AG04450 (cell line): ENCODE measurements at places on chromosomes 11 and 22. TPM values are rescaled to one million over a fixed set of nuclear protein-coding genes. Genes with fewer than 3 reads are reported as not detected.

Gene OR2AG2
- 0.11 and 0.19 TPM in 2 replicates for polyA plus RNA-seq

Gene THRSP
- not detected in 2 replicates for polyA plus RNA-seq

Gene C11orf52
- polyA plus RNA-seq = 0.38 and 0.61 TPM in 2 replicates

Gene USH1C
- not detected in 2 replicates for polyA plus RNA-seq

- no peak for DNase-seq
Measured at GRCh38 chr11:69691463-69691862, 12.4 kb downstream of the FGF19 start.

GRCh38 chr11:81707881-81708280 is 1025.8 kb downstream of the FAM181B start:
- DNase-seq = no peak

DNA sequence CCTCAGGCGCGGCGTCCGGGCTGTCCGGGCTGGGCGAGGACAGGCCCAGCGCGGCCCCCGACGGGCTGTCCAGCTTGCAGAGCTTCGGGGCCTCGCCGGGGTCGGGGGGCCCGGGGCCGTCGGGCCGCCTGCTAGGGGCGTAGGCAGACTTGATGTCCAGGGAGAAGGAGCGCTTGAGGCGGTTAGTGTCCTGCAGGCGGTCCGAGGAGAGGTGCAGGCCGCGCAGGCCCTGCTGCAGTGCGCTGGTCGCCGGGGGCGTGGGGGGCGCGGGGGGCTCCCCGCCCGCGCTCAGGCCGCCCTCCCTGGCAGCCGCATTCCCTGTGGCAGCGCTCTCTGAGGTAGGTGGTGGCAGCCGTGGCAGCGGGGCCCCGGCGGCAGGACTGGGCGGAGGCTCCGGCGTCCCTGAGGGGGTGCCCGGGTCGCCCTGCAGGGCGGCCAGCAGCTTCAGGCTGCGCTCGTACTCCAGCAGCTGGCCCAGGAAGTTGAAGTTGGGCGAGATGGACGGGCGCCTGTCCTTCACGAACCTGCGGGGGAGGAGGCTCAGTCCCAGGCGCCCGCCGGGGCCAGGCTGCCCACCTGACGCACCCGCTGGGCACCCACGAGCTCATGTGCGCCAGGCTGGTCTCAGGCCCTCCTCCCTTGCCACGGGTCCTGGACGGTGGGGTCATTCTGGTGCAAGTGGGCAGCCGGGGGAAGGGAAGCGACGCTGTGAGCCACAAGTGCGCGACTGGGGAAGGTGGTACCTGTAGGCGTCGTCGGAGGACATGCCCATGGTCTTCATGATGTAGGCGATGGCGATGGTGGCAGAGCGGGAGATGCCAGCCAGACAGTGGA is 14.8 kb downstream of the DUSP8 start:
- DNase-seq = no peak

DNA sequence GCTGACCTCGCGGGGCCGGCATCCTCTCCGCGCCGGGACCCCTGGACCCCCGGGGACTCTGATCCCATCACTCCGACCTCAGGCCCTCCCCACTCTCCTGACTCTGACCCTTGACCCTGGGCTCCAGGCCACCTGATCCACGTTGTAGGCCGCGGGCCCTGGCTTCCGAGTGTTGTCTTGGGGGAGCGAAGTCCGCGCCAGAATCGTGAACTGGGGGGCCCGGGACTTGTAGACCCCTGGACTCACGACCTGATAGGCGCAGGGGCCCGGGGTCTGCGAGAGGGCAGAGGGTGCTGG is 716 bp upstream of the TYMP start:
- no peak for DNase-seq
